ENCODE measurements at places on chromosomes 5 and 9.

GRCh38 chr5:170746961-170747340 is 36.6 kb upstream of the GABRP start:
- no peak for ATAC-seq

DNA sequence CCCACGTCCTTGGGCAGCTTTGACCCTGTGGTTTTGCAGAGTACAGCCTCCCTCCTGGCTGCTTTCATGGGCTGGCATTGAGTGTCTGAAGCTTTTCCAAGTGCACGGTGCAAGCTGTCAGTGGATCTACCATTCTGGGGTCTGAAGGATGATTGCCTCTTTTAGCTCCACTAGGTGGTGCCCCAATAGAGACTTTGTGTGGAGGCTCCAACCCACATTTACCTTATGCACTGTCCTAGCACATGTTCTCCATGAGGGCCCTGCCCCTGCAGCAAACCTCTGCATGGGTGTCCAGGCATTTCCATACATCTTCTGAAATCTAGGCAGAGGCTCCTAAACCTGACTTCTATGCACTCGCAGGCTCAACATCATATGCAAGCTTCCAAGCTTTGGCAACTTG is 644.2 kb upstream of the CDH9 start:
- peak; percentile 60 for ATAC-seq

DNA sequence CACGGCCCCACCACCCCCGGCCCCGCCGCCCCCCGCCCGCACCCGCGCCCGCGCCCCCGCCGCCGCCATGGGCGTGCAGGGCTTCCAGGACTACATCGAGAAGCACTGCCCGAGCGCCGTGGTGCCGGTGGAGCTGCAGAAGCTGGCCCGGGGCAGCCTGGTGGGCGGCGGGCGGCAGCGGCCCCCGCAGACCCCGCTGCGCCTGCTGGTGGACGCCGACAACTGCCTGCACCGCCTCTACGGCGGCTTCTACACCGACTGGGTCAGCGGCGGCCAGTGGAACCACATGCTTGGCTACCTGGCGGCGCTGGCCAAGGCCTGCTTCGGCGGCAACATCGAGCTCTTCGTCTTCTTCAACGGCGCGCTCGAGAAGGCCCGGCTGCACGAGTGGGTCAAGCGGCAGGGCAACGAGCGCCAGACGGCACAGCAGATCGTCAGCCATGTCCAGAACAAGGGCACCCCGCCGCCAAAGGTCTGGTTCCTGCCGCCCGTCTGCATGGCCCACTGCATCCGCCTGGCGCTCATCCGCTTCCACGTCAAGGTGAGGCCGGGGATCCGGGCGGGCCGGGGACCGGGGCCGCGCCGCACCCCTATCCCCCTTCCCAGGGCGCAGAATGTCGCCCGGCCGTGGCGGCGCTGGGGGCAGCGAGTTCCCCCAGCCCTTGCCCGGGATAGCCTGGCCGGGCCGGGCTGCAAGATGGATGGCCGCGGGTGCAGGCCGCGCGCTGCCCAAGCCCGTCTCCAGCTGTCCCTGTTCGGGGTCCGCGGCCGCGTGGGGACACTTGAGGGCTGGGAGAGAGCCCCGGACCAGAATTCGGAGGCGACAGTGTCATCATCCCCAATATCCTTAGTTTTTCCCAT is 594 bp downstream of the FAM120A start:
- ATAC-seq, result peak; percentile 26

DNA sequence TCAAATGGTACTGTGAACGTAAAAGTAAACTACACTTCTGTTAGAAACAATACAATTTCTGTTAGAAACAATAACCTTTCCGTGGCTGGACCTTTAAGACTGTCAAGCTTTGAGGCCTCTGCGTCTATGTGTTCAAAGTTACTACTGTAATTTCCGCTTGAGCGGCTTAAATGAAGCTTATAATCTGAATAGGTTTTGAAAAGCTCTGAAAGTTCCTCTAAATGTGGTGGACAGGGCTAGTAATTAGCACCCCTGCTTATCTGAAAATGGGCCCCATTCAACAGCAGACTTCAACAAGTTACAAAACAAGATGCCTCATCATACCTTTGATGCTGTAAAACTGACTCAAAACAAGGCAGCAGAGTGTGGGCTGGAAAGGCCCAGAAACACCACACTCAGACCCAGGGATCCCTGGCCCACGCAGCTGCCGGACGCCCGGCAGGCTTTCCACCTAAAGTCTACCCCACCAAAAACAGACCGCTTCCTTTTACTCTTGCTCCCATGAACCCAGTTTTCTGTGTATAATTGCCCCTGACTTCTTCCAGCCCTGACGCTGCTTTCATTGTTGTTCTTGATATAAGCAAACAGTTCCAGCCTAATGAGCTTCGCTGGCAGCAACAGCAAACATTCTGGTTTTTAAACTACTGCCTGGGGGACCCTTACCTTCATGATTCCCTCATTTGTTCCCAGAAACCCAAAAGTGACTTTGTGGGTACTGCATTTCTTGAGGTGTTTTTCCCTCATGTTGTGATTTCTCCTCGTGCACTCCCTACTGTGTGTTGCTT is 66.7 kb downstream of the TLE1 start:
- no peak for ATAC-seq

DNA sequence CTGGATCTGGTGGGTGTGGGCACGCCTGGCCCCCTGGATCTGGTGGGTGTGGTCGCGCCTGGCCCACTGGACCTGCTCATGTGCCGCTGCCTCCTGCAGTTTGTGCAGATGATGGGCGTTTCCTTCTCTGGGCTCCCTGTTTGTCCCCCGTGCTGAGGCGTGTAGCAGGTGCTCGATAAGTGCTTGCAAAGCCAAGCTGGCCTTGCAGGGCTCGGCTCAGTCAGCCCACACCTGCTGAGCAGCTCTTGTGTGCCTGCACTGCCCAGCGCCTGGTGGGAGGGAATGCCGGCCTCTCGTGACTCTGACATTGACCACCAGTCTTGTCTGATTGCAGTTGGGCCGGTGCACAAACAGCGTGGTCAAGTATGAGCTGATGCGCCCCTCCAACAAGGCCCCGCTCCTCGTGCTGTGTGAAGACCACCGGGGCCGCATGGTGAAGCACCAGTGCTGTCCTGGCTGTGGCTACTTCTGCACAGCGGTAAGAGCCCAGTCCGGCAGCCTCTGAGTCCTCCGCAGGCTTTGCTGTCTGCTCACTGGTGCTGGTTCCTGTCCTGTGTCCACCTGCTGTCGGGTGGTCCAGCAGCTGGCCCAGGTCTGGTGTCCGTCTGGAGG is 102.7 kb upstream of the CACNA1B start:
- ATAC-seq, result no peak

DNA sequence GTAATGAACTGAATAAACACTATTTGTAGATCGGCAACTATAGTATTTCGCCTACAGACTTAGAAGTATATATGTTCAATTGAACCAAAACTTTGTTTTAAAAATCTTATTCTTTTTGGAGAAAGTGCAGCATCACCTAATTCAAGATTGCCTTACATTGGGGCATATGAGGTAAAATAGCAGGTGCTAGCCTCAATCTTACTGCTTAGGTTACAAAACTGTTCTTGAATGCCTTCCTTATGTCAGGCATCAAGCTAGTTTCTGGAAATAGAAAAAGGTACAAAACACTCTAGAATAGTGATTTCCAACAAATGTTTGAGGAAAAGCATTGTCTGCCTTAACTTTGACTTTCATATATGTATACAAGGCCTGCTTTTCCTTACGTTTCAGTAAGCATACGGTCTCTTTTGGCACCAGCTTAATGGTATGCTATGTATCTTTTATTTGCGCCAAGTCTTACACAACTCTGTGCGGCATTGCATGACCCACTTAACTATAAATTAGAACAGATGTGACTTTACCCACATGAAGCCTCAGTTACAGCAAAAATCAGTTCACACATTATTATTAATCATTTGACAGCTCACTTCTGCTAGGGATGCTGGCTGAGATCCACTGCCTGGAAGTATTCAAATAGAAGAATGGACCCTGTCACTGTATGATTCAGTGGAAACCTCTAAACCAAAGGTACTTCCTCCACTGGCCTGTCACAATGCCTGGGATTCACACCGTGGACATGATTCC is 174.1 kb downstream of the PRELID2 start:
- peak; percentile 77 for ATAC-seq

All from SK-N-SH treated with all-trans-retinoic acid at 6 μM for 48 hours (cell line).